ENCODE measurements at places on chromosomes 1 and 21. TPM values are rescaled to one million over a fixed set of nuclear protein-coding genes. Genes with fewer than 3 reads are reported as not detected.

The ARHGAP30 gene
- total RNA-seq = not detected

The SMIM12 gene
- total RNA-seq = 45.5 TPM

The GSTM5 gene
- 0.75 TPM for total RNA-seq

The LDLRAP1 gene
- total RNA-seq = 13.9 TPM

The C1orf185 gene
- not detected for total RNA-seq

The ATP6V1G3 gene
- 1.5 TPM for total RNA-seq

The RPE65 gene
- total RNA-seq = not detected

The KIF17 gene
- 4.3 TPM for total RNA-seq

The PADI1 gene
- not detected for total RNA-seq

The SZT2 gene
- total RNA-seq = 44.6 TPM

The ROR1 gene
- total RNA-seq = 77.9 TPM

The CD2 gene
- not detected for total RNA-seq

The HLCS gene
- 25.0 TPM for total RNA-seq

The OPRD1 gene
- 0.56 TPM for total RNA-seq

The FCRL6 gene
- not detected for total RNA-seq

The HAO2 gene
- total RNA-seq = not detected

The PLA2G2D gene
- total RNA-seq = not detected

The CFAP45 gene
- total RNA-seq = 0.55 TPM

The TNFRSF18 gene
- total RNA-seq = 0.69 TPM

The DIRAS3 gene
- 1.0 TPM for total RNA-seq

The WNT2B gene
- total RNA-seq = 0.57 TPM

The RAB7B gene
- total RNA-seq = not detected

The SUSD4 gene
- total RNA-seq = 0.92 TPM

The LRRC3 gene
- total RNA-seq = 50.1 TPM

The PRELP gene
- total RNA-seq = 0.43 TPM

The GPR153 gene
- total RNA-seq = 2.9 TPM

Measured in endodermal cell (in vitro differentiated cells).